Stimulated activated CD8-positive, alpha-beta memory T cell treated with anti-CD3 and anti-CD28 coated beads, Interleukin-4, amount 100 ng/mL, for 24 hours (primary cell): ENCODE measurements at places on chromosomes 16 and 17.

DNA sequence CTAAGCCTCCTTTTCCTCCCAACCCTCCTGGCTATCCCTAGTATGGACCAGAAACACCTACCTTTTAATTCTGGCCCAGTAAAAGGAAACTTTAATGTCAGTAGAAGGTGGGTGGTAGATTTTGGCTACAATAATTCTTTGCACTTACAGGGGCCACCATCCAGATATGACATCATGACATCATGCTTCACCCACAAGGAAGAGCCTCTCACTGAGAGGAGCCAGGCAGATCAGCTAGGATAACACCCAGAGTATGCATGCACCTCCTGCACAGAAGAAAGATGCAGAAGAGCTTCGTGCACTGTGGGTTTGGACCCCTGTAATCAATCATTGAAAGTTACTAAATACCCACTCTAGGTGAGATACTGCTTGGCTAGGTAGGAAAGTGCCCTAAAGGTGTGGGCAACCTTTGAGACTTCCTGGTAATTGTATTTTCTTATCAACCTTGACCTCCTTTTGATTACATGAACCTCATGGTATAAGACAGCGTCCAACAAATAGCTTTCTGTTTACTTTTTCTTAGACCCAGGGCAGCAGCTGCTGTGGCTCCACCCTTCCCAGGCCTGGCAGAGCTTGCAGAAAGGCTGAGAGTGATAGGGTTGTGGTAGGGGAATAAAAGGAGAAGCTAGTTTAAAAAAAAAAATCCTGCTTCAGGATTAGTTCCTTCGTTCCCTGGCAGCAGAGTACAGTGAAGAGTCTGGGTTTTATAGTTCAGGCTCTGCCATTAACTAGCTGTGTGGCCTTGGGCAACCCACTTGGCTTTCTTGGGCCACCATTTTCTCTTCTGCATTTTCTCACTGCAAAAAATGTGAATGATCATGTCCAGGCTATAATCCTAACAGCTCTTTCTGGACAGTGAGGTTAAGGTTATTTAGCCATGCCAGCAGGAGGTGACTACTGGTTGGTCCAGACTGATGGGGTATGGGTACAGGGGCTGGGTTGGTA lies 6.2 kb downstream of the MAP3K14 start:
- DNase-seq: no peak

DNA sequence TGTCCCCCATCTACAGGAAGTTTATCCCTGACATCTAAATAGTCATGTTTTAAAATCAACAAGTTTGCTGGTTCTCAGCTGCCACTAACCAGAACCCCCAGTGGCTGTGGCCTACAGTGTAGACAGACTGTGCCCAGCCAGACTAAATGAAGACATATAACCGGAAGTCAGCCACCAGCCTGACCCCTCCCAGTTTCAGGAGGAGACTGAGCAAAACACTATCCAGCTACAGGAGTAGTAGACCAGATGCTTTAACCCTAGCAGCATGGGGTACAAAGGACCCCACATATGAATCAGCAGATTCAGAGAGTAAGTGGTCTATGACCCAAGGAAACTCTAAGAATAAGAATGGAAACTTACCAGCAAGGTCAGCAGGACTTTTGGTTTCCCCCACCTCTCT lies 83.4 kb downstream of the HIC1 start:
- no peak for DNase-seq

DNA sequence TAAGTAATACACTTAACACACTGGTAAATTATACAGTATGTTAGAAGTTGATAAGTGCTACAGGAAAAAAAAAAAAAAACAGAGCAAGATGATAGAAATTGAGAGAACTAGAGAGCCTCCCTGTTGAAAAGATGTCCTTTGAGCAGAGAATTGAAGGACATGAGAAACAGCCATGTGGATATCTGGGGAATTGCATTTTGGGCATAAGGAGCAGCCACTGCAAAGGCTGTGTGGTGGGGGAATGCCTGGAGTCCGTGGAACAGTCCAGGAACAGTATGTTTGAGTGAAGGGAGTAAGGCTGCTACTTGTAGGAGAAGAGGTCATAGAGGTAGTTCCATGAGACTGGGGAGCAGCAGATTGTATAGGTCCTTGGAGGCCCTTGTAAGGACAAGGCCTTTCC lies 178.4 kb downstream of the FTO start:
- no peak for DNase-seq

DNA sequence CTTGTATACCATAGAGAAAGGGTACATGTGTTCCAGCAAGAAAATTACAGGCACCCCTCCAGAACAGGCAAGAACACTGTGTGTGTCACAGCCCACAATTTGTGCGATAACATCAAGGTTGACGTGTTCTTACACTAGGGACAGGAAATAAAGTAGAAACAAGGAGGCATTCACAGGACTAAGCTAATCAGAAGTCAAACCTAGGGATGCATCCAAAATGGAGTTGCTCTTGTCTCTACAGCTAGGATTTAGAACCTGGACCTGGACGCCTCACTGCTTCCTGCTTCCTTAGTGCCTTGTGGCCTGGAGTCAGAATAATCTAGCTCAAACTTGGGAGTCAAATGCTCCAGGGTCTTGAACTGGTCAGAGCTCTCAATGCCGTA lies 41.3 kb downstream of the GINS3 start:
- no peak for DNase-seq

DNA sequence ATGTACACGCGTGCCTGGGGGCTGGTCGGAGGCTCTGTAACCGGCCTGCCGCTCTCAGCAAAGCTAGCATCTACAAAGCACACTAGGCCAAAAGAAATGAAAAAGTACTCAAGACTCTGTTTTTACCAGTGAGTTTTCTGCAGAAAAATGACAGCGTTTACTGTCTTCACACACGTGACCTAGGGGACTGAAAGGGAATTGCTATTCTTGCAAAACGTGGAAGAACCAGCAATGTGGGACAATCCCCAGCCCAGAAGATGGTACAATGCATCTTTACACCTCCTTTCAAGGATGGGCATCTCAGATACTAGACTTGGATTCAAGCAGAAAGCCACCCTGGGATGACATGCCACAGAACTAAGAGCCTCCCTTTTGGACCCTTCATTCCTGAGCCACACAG lies 41.5 kb downstream of the NDEL1 start:
- DNase-seq: no peak

GRCh38 chr17:76293106-76293505 lies 15.0 kb downstream of the QRICH2 start:
- DNase-seq: no peak

GRCh38 chr17:73984941-73985340 lies 218.5 kb upstream of the RPL38 start:
- DNase-seq: no peak

- no peak for DNase-seq
These were observed 10.2 kb downstream of the POLR2C start for GRCh38 chr16:57472665-57473060.
